ENCODE measurements at places on chromosomes 7 and 10.

- DNase-seq, result no peak
These were observed 482 bp upstream of the ACTR3C start for GRCh38 chr7:150323682-150324372.

GRCh38 chr7:24356718-24357386, 72.9 kb downstream of the NPY start:
- no peak for DNase-seq

DNA sequence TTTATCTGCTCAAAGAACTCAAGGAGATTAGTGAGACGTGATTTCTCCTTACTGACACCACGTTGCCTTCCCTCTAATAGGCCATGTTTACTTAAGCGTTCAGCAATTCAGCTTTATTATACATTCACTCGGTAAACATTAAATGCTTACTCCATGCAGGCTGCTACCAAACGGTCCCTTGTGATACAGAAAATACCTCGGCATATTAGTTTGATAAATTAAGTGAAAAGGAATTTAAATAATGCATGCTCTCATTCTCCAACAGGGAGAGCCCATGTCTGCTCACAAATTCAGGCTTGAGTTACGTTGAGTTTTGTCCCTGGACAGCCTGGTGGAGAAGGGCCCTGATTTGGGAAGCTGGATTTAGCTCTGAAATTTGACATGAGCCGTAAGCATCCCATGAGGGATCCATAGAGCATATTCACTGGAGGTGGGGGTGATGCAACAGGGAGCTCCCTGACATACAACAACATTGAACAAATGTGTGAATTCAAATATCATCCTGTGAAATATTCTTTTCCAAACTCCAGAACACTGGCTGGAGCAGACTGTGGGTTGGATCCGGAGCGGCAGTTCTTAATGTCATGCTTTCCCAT, 86.3 kb downstream of the TBXAS1 start:
- no peak for DNase-seq

DNA sequence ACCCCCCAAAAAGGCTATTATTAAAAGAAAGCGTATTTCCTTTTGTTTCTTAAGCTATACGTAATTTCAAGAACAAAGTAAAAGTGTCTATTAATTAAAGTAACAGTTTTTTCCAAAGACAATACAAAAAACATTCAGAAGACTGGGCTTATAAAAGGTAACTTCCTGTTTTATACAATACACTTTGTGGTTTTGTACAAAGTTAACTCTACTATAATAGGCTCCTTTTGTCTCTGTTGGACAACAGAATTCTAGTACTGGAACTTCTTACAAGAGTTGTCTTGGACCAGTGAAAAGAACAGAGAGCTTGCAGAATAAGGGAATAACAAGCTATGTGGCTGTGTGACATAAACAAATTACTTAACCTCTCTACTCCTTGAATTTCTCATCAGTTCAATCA, 21.5 kb downstream of the SFMBT2 start:
- DNase-seq, result no peak

DNA sequence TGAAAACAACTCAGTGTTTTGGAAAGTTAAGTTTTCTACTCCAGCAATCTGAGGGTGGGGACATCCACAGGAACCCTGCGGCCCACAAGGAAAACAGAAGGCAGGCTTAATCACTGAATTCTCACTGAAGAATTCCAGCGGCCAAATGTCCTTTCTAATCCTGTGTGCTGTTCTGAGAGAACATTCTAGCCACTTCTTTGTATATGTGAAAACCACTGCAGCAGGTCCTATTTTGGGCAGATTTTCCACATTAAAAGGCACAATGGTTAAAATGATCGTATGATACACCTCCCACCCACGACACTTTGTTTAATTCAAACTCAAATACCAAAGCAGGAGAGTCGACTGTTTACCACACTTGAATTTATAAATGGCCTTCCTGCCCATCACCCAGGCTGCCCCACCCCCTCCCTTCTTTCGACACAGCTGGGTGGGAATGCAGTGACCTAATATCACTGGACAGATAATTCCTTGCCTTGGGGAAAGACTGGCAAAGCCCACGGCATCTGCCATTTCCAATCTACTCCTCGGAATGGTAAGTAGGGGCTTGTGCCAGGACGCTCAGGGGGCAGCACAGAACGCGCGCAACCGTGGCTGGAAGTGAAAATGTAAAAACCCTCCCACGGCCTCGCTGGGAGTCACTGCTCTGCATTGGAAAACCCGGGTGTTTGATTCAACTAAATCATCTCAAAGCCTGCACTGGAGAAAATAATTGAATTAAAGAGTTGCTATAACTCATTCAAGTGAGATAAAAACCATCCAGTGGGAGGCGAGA, 67.0 kb downstream of the CTBP2 start:
- DNase-seq, result no peak

DNA sequence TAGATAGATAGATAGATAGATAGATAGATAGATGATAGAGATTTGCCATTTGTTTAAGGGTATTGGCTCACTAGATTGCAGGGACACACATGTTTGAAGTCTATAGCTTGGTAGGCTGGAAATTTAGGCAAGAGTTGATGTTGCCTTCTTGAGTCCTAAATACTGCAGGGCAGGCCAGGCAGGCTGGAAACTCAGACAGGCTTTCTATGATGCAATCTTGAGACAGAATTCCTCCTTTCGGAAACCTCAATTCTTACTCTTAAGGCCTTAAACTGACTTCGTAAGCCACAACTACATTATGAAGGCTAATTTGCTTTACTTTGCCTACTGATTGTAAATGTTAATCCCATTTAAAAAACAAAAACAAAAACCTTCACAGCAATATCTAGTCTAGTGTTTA, 322.9 kb upstream of the AKR1E2 start:
- no peak for DNase-seq

- DNase-seq, result no peak
These were observed 155.7 kb upstream of the TMEM72 start for GRCh38 chr10:44755481-44755880.

DNA sequence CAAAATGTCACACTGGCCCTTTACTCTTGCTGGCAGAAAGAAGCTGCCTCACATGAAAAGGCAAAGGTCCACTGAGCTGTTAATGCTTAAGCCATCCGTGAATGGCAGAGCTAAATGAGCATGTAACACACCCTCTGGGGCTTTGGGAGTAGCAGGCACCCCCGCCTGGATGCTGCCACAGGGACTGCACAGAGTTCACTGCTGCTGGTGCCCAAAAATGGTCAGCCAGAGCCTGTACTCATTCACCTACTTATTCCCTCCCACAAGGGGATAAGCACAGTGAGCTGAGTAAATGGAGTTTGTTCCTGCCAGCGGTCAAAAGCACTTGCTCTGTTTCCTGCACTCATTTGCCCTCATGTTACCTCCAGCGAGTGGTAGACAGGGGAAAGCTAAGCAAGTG, 374.0 kb upstream of the STEAP1 start:
- DNase-seq, result no peak

Data from activated T-cell treated with anti-CD3 and anti-CD28 coated beads, Interleukin-2, amount 50 U/mL, for 4 hours (primary cell).